ENCODE measurements at places on chromosomes 6 and 20. TPM values are rescaled to one million over a fixed set of nuclear protein-coding genes. Genes with fewer than 3 reads are reported as not detected.
A peak's percentile ranks its signal among the peaks of the same experiment; 100 is the strongest.

GRCh38 chr20:32017711-32018251 is 7.5 kb downstream of the CCM2L start:
- DNase-seq = peak; percentile 79

GRCh38 chr6:70103798-70104197 is 199.1 kb downstream of the COL9A1 start:
- DNase-seq = peak; percentile 56

Gene OPRM1
- total RNA-seq = not detected

DNA sequence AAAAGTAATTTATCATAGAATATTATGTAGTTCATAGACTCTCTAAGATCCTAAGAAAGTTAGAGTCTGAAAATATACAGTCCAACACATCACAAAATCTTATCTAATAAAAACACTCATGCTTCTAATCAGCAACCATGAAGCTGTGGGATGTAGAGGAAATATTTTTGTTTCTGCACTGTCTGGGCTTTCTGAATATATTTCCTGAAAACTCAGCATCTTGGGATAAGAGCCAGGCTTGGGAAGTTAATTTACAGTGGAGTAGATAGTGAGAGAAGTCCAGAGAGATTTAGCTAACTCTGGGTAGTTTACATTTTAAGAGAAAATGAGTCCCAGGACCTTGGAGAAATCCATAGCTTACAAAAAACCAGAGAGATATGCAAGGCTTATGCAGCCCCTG is 150.4 kb upstream of the BMP5 start:
- DNase-seq = no peak

Gene ETV7
- not detected for total RNA-seq

DNA sequence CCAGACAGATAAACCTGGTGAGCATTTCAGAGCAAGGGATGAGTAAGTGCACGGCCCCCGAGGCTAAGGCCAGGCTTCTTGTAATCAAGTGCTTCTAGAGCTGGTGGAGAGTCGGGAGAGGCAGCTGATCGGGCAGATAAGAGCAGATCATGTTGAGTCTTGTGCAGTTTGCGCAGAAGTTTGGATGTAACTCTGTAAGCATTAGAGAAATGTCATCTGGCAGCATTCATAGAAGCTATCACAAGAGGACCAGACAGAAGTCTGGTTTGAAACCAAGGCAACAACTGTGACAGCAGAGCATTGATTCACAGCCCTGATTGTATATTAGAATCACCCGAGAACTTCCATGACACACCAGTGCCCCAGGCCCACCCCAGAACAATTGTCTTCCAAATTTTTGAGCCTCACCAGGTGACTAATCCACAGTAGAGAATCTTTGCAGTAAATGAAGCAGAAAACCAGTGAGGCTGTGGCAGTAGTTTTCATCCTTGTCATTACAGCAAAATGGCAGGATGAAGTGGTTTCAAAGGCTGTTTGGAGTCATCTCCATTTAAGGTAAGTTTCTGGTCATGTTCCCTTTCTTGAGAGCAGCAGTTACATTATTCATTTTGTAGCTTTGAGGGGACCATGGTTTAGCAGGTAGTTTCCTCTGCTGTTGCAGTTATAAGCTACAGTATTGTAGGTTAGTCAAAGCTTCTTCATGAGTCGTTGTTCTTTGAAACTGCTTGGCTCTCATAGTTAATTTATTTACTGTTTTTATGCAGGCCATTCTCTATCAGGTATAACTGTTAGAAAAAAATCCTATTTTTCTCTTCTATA is 84.1 kb downstream of the RNF217 start:
- no peak for DNase-seq

DNA sequence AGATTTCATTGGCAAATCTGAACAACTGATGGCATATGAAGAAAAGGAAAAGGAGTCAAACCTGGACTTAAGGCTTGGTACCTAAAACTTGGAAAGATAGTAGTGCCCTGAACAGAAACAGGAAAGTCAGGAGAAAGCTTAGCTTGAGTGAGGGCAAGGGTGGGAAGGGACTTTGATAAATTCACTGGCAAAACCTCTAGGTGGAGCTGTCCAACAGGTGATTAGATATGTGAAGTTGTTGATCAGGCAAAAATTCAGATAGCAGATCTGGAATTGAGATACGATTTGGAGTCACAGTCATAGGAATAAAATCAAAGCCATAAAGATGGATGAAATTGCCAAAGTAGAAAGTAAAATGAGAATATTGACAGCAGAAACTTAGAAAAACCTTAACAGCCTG is 16.1 kb upstream of the ZNF292 start:
- DNase-seq = peak; percentile 87

DNA sequence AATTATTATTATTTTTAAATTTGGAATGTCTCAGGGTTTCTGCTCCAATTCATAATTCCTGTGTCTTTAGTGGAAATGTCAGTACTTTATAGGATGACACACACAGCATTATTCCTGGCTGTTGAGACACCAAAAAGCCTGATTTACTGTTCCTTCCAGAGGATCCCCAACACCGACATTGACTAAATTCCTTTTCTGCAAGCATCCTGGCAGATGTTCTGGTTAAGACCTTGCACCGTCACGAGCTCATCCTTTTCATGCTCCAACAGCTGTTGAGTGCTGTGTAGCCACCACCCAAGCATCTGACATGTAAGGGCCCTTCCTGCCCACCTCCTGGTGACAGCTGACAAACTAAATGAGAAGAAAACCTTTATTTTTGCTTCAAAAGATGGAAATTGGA is 284.3 kb upstream of the SULF2 start:
- DNase-seq = no peak

Gene RIN2
- 1.7 TPM for total RNA-seq

DNA sequence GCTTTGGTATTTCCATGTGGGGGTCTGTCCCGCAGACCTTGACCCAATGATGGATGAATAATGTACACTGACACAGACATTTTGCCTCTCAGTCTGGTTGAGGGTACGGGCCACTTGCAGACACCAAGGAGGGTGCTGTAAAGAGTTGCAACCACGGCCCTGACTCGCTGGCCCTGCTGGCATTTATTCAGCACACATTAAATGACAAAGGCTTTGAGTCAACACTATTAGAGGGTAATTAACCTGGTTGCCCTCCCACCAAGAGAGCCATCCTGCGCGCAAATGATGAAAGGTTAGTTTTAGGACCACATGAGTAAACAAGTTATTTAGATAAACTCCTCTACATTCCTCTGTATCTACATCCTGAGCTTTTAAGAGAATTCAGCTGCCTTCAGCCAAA is 308.9 kb upstream of the MMS22L start:
- no peak for DNase-seq

GRCh38 chr6:31308050-31308844 is 36.4 kb upstream of the HLA-C start:
- peak; percentile 61 for DNase-seq

DNA sequence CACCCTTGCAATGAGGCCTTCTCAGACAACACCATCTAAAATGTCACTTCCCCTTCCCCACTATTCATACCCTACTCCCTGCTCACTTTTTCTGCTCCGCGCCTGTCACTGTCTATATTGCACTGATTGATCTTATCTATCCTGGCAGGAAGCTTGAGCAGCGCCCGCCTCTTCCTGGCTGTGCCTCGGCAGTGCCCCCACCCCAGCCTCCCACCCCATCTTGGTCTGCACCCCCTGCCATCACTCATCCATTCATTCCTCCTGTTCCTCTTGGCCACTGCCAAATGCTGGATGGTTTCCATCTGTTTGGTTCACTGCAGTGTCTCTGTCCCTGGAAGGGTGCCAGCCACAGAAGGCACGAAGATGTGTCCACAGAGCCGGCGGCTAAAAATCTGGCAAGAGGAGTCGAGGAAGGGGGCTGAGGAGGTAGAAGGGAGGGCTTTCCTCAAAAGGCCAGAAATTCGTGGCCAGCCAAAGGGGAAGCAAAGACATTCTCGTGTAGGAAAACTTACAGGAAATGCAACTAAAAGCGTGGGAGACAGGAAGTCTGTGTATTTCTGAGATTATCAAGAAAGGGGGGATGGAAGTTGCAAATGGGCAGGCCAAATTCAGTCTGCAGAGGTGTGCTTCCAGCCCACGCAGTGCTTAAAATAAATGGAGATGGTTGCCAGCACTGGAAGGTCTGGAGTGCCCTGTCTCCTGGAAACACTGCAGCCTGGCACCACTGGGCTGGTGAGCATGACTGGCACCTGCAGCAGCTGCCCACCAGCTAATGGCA is 27.6 kb downstream of the SYNJ2 start:
- DNase-seq = no peak

DNA sequence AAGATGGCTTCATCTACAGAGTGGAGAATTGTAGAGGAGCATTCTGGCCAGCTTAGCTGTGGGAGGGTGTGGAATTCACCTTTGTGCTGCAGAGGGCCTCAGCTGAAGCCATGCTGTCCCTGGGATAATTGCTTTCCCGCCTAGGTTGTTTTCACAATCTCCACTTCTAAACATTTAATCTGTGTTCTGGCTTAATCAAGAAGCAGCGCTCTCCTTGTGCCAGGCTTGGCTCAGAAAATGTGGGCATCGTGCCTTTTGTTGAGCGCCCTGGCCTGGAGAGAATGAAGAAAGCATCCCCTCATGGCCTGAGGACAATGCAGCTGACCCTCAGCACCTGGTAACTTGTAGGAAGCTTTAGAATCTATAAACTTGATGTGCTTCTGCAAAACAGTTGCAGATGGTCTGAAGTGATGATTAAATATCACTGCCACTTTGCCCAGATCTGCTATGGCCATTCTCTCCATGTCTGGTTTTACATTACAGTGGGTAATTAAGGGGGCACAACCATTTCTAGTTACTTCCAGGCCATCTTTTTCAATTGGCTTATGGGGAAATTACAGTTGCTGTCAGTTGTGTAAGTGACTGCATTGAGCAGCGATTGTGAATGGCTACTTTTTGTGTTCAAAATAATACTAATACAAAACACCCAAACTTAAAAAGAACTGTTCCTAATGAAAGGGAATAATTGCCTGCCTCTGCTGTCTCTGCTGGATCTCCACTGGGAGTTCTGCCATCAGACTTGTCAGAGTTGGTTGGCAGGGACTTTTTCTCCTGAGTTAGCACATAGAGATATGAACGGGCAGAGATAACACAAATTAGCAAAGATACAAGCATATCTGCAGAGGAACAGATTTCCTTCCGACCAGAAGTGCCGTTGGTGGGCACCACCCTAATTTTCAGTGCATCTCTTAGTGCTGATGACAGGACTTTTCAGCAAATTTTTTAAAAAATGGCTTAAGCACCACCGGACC is 18.4 kb downstream of the CTNNBL1 start:
- DNase-seq = no peak

DNA sequence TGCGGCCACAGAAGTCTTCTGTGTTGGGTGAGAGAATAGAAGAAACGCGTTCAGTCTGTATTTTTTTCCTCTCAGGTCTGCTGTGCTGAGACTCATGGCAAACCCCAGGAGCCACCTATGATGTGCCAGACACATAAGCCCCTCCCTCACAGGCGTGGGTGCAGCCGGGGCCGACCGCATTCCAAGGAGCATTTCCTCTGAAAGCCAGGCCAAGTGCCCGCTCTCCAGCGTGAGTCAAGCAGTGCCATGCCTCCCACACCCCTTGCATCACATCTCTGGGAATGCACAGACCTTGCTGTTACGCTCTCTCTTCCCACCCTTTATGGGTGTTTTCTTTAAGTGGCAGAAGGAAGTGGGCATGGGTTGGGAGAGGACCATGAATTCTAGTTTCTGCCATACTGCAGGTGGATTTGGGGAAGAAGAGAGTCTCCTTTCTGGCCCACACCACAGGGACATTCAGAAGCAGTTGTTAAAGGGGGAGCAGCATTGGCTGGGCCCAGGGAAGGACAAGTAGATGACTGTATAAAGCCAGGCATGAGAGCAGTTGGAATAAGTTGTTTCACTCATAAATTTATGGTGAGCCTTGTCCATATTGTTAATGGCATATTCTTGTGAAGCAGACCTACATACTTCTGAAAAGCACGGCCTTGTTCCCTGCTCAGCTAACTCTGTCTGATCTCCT is 37.1 kb upstream of the TFAP2A start:
- DNase-seq = no peak

Gene GLP1R
- total RNA-seq = not detected

DNA sequence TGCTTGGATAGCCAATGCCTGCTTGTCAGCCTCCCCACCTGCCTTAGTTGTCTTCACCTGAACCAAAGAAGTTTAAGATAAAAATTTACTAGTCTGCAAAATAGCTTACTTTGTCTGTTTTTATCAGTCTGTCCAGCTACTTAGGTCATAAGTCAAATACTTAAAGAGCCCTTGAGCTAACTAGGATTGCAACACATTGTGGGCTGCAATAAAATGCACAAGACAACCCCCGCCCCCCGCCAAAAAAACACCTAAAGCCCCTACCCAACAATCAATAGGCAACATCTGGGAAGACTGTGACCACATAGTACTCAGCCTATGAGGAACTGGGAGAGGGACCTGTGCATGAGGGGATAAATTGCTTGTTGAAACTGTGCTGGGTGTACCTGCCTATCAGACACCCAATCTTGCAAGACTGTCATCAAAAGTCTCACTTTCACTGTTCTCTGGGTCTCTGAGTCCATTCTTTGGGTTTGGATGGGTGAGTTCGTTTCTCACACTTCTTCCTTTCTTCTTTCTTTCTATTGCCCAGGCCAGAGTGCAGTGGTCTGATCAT is 27.3 kb upstream of the ABCC10 start:
- DNase-seq = no peak

- no peak for DNase-seq
These were observed 193.2 kb downstream of the TBC1D7 start for GRCh38 chr6:13135152-13135551.

DNA sequence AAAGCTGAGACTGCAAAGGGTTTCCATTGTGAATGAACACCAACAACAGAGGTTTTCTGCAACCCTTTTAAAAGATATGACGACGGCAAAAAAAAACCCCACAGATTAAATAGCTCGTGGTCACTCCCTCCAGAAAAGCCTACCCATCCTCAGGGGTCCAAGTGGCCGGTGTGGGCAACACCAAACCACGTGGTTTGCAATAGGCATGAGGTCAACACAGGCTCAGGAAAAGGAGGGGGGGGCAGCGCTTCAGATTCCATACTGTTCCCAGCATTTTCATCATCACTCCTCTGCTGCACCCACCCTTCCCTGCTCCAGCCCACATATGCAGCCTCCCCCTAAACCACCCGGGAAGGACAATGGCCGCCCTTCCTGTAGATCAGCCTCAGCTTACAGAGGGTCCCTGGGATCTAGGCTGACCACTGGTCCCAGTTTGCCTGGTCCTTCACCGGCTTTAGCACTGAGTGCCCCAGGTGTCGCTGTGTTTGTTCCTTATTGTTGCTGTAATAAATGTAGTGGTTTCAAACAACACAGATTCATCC is 122.8 kb upstream of the PHACTR3 start:
- DNase-seq = no peak

DNA sequence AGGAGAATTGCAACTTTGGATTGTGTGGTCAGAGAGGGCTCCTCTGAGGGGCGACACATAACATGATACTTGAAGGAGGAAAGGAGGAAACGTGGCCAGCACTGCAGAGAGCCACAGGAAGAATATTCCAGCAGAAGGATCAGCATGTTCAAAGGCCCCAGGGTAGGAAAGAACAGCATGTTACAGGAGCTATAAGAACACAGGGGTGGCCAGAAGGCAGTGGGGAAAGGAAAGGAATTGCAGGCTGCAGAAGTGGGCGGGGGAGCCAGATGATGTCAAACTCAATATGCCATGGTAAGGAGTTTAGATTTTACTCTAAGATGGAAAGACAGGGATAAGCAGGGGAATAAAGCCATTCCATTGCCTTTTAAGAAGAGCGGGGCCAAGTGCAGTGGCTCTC is 30.7 kb downstream of the MGME1 start:
- no peak for DNase-seq

GRCh38 chr20:61570646-61571195 is 318.7 kb downstream of the CDH4 start:
- DNase-seq = no peak

- peak; percentile 76 for DNase-seq
These were observed 436.5 kb downstream of the DHX35 start for GRCh38 chr20:39398656-39399055.

All from Karpas-422 (cell line).